ENCODE measurements at places on chromosomes 16 and 17. TPM values are rescaled to one million over a fixed set of nuclear protein-coding genes. Genes with fewer than 3 reads are reported as not detected.

GRCh38 chr16:54077050-54077821, 209.4 kb downstream of the IRX3 start:
- DNase-seq, result no peak

BCO1 gene
- polyA plus RNA-seq, result 3.0 TPM

GRCh38 chr17:82070611-82071010, 5.0 kb upstream of the DUS1L start:
- DNase-seq, result no peak

SOCS7 gene
- 20.4 TPM for polyA plus RNA-seq

DNA sequence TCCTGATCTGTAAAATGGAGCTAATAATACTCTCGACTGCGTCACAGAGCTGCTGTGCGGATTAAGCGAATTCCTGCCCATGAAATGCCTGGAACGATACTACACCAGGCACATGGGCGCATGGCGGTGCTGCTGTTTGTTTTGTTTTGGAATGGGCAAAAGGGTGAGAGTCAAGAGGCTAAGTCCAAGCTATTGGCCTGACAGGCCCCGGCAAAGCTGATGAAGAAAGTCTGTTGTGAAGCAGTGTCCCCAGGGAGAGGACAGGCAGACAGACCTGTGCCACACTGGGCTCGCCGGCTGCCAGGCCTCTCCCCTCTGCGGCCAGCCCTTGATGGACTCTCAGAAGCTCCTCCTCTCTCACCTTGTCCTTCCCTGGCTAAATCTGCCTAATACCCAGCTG, 31.3 kb upstream of the RASD1 start:
- DNase-seq, result no peak

TMEM114 gene
- not detected for polyA plus RNA-seq

FGF11 gene
- polyA plus RNA-seq, result 6.0 TPM

DNA sequence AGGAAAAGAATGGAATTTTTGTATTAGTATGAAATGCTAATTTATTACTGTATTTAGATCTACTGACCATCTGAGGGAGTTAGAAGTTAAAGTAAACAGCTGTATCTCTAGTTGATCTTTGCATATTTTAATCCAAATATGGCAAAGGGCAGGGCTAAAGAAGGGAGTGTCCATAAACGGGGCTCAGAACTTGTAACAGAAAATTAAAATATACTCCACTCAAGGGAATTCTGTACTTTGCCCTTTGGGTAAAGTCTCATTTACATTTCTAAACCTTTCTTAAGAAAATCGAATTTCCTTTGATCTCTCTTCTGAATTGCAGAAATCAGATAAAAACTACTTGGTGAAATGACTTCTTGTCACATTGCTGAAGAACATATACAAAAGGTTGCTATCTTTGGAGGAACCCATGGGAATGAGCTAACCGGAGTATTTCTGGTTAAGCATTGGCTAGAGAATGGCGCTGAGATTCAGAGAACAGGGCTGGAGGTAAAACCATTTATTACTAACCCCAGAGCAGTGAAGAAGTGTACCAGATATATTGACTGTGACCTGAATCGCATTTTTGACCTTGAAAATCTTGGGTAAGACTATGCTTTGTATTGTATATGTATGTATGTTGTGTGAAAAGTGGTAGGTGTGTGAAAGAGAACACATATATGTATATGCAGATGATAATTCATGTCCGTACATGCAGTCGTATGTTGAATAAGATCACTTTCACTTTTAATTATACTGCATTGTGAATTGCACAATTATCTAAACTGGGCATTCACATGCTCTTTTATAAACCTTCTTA, at the start of gene ASPA:
TSS of gene ASPA (plus strand) at position 186 of the 799 bp plus-strand sequence. CDS start at position 349, 163 bp downstream.
- DNase-seq, result no peak

FKBP10 gene
- polyA plus RNA-seq, result 149 TPM

DNA sequence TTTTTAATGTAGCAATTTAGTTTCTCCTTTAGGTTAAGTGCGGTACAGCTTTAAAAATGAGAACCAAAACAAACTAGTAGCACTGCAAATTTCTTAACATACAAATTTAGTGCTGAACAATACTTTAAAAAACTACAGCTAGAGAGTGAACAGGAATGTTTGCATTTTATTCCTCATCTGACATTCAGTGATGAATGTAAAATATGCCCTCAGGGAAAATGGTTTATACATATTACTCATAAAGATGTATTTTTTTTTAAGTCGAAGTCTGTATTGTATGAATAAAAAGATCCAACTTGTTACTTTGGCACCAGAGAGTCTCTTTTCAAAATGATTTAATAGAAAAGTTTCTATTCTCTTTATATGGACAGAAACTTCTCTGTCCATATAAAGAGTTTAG, 96.8 kb downstream of the BRIP1 start:
- DNase-seq, result no peak

DNA sequence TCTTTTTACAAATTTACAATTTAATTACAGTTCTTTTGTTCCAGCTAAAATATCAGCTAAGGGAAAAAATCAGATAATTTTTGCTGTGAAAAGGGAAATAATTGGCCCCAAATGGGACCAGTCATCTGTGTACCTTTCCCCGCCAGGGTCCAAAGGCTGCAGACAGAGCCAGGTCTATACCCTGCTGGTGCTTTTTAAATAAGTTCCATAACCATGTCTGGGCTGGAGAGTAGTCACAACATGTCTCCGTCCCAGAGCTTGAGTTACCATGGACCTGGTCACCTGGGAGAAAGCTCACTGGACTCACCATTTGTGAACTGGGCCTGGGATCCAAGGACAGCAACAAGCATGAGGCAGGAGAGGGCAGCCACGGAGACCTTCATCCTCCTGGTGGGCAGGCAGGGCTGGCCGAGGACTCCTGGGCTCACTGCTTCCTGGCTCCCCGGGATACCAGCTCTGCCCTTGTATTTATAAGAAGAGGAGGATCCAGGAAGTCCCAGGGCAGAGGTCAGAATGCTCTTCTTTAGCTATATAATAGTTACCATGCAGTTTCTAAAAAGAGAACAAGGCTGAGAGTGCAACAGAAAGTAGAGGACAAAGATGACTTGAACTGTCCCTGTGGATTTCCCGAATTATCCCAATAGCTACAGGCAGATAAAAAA, at the start of gene CCL15:
TSS of gene CCL15 (minus strand) at position 444 of the 662 bp plus-strand sequence. CDS start at position 383, 61 bp downstream.
- no peak for DNase-seq

NME2 gene
- polyA plus RNA-seq, result 234 TPM

ARL5C gene
- polyA plus RNA-seq, result 0.29 TPM

- no peak for DNase-seq
Measured at GRCh38 chr16:104355-104754, 26.3 kb downstream of the MPG start.

NPIPB6 gene
- polyA plus RNA-seq, result 1.5 TPM

- DNase-seq, result no peak
Measured at GRCh38 chr16:79294568-79294967, 306.0 kb downstream of the MAF start.

PFN1 gene
- polyA plus RNA-seq, result 513 TPM

GRCh38 chr17:45740553-45741330, 43.4 kb upstream of the CRHR1 start:
- no peak for DNase-seq

DNA sequence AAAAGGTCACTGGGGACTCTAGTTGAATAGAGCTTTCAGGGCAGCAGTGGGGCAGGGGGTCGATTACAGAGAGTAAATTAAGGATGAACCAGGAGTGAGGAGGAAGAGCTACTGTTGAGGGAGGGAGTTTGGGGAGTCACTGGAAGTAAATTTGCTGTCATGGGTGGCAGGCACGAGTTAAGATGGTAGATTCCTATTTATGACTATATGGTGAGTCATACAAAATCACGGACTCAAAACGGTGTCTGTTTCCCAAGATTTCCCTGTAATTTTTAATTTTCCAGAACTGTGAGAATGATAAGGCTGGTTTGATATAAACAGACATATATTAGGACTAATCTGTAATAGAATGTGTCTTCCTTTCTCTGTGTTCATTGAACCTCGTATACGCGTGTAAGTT, 287.6 kb upstream of the GOT2 start:
- no peak for DNase-seq

CACNG1 gene
- polyA plus RNA-seq, result not detected

DNA sequence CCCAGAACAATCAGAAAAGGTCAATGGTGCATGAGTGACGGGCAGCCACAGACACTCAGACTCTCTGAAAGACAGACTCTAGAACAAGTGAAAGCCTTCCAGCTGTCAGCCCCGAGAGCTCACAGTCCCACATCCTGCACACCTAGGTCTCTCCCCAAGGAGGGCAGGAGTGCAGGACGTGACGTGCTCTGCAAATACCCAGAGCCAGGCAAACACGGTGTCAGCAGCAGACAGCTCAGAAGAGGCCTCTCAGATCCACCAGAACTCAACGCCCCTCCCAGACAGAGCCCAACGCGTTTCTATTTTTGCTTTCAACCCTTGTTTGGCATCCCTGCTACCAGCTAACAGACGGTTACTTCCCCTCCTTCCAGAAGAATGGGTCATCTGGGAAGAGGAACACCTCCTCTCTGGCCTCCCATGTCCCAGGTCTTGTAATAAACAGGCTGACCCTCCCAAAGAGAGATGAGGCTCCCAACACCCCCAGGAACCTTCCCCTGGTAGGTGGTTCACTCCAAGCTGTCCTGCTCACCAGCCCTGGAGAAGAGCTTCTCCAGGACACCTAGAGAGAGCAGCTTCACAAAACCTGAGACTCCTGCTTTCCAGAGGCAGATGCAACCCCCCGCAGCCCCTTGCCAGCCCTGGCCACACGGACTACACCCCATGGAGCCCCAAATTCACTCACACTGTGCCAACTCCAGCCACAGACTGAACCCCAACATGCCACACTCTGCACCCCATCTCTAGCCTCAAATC, 7.6 kb downstream of the PITPNM3 start:
- DNase-seq, result no peak

GRCh38 chr17:8117980-8118768, at the start of gene ALOXE3:
Gene ALOXE3 (minus strand): TSS chr17:8118514. CDS start chr17:8117990, 524 bp downstream.
- DNase-seq, result no peak

DNA sequence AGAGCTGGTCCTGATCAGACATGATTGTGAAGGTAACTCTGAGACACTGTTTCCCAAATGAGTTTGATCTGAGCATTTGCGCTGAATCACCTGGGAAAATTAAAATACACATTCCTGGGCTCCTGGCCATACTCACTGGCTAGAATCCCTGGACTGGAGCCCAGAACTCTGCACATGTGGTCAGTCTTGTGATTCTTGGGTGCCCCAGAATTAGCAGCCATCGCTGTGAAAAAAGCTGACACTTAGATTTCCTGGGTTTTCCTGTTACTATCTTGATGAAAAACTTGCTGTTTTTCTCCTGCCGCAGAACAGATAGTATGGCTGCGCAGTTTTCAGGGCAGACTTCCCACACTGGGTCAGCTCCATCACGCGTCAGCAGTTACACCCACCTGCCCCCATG, 24.6 kb downstream of the NECAB2 start:
- DNase-seq, result no peak

GNG13 gene
- polyA plus RNA-seq, result 0.37 TPM

ADAP2 gene
- 3.1 TPM for polyA plus RNA-seq

DNA sequence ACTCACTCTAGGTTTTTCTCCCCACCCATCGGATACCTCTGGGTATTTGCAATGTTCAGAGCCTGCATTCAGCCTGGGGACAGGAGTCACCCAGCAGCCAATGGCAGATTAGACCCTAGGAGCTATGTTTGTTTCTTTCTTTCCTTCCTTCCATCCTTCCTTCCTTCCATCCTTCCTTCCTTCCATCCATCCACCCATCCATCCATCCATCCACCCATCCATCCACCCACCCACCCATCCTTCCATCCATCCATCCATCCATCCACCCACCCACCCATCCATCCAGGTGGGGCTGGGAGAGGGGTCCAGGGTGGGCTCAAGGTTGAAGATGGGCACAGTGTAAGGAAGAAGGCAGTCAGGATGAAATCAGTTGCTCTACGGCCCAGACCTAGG, 39.9 kb downstream of the TIMM22 start:
- DNase-seq, result no peak

DNA sequence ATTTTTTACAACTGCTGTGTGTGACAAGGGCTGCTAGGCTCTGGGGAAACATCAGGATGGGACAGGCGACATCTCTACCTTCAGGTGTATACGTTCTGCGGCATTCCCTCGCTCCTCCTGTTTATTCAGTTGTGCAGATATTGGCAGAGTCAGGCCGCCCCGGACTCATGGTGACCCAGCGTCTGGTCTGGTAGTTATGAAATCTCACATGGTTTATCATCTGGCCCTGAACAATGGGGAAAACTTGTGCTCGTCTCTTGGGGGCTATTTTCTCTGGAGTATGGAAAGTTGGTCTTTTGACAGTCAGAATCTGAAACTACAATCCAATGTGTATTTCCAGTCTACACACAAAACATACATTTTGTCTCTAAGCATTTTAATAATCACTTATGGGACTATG, 3.3 kb downstream of the MARCHF10 start:
- no peak for DNase-seq

LAT gene
- 10.1 TPM for polyA plus RNA-seq

CX3CL1 gene
- polyA plus RNA-seq, result 40.4 TPM

DNA sequence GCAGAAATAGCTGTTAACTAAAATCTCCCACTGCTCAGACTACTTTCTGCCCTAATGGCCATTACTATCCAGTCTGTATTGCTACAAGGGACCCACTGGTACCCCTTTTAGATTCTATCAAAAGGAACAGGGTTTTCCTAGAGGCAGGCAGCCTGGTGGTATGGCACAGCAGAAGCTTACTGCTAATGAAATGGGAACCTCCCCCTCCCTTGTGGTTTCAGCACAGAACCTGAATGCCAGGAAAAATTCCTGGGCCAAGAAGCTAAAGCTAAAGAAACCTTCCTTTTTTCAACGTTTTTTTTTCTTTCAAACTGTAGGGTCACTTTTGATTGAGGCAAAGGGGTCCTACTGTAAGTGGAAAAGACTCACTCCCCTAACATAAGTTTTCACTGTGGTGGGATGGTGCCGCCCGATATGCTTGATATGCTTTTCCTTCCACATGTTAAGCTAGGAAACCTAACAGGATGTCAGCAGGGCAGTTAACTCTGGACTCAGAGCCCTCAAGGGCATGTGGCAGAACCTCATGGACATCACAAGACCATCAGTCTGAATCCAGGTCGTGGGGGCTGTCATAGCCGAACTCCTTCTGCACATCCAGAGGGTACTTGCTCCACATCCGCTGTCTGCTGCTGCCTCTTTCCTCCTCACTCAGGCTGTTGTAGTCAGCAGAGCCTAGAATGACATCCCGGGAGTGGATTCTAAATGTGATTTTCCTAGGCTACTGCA, 9.8 kb downstream of the SLC7A6OS start:
- DNase-seq, result no peak

DNA sequence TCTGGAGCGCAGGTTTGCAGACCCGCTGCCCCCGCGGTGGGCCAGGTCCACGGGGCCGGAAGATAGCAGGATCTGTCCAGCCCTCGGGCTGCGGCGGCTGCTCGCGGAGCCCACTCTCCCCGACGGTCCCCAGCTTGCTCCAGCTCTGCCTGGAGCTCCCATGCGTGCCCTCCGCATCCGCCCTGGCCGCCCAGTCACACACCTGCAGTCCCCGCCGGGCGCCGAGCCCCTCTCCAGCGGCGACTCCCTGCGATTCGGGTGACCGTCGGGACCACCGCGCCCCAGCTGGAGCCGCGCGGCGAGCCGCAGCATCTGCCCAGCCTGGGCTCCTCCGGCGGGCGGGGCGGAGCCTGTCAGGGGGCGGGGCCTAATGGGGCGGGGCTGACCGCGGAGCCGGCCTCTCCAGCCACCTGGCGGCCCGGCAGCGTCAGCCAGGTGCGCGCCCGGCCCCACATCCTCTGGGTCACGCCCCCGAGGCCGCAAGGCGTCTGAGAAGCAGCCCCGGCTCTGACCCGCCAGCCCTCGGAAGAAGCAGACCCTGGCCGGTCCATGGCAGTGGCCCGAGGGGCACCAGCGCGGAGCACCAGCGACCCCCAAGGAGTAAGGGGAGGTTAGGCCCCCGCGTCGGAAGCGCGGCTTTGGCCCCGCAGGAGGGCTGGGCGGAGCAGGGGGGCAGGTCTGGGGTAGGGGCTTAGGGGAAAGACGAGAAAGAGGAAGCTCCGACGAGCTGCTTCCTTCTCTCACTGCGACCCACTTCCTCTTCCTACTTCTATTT, at the start of gene PIK3R5:
TSS of gene PIK3R5 (minus strand) at position 314 of the 775 bp plus-strand sequence. CDS start 54,213 bp downstream, outside the sequence.
- DNase-seq, result peak; percentile 11

C16orf86 gene
- polyA plus RNA-seq, result 3.5 TPM
